ENCODE measurements at places on chromosomes 3 and 15. TPM values are rescaled to one million over a fixed set of nuclear protein-coding genes. Genes with fewer than 3 reads are reported as not detected.

SOX2 gene
- 8.7 TPM for total RNA-seq

GRCh38 chr15:25717457-25718168, 145.5 kb downstream of the ATP10A start:
- no peak overlapping the region for H3K27ac ChIP-seq
- DNase-seq: peak; percentile 20
- no peak overlapping the region for H3K4me3 ChIP-seq
- no peaks in the 10 kb centered on the region for H3K27me3 ChIP-seq
- peaks cover 4% of the 10 kb centered on the region for H3K4me1 ChIP-seq

DNA sequence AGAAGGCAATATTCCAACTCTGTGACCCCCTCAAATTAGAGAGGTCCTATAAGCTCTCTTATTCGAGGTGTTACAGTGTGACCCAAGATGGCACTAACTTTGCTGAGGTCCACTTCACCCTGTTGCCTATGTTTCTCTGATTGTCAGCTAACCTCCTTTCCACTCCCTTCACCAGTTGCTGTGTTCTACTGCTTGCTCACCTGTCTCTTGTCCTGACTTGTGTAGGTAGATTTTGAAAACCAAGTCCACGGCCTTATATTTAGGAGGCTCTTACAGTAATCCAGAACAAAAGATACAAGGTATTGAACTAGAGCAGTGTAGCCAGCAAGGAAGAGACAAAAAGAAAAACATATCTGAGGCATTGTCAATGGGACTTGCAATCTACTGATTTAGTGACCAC, 20.1 kb upstream of the GSK3B start:
- no peak overlapping the region for H3K4me3 ChIP-seq
- no peaks in the 10 kb centered on the region for H3K36me3 ChIP-seq
- H3K4me1 ChIP-seq: no peaks in the 10 kb centered on the region
- no peak overlapping the region for H3K27ac ChIP-seq
- no peak for DNase-seq

IQCF5 gene
- not detected for total RNA-seq

- no peaks in the 10 kb centered on the region for H3K4me1 ChIP-seq
- no peak for DNase-seq
- no peaks in the 10 kb centered on the region for H3K27me3 ChIP-seq
- no peak overlapping the region for H3K27ac ChIP-seq
These were observed 169.0 kb upstream of the SLC24A5 start for GRCh38 chr15:47951781-47952180.

GRCh38 chr3:52247409-52248164, 2.0 kb downstream of the PPM1M start:
- no peaks in the 10 kb centered on the region for H3K27me3 ChIP-seq
- no peak for DNase-seq
- peaks cover 3% of the 10 kb centered on the region for H3K4me1 ChIP-seq
- peaks cover 19% of the 10 kb centered on the region for H3K36me3 ChIP-seq

GRCh38 chr15:51089699-51090453, 4.8 kb downstream of the TNFAIP8L3 start:
- peaks cover 21% of the 10 kb centered on the region for H3K27me3 ChIP-seq
- no peak for DNase-seq
- H3K27ac ChIP-seq: no peak overlapping the region
- peaks cover 6% of the 10 kb centered on the region for H3K4me1 ChIP-seq
- no peak overlapping the region for H3K4me3 ChIP-seq
- no peaks in the 10 kb centered on the region for H3K36me3 ChIP-seq

GRCh38 chr15:89551550-89551949, 23.7 kb upstream of the TICRR start:
- H3K4me1 ChIP-seq: no peaks in the 10 kb centered on the region
- H3K36me3 ChIP-seq: no peaks in the 10 kb centered on the region
- no peak overlapping the region for H3K27ac ChIP-seq
- no peaks in the 10 kb centered on the region for H3K27me3 ChIP-seq
- H3K4me3 ChIP-seq: no peak overlapping the region
- DNase-seq: no peak

PIGX gene
- 20.3 TPM for total RNA-seq

DNA sequence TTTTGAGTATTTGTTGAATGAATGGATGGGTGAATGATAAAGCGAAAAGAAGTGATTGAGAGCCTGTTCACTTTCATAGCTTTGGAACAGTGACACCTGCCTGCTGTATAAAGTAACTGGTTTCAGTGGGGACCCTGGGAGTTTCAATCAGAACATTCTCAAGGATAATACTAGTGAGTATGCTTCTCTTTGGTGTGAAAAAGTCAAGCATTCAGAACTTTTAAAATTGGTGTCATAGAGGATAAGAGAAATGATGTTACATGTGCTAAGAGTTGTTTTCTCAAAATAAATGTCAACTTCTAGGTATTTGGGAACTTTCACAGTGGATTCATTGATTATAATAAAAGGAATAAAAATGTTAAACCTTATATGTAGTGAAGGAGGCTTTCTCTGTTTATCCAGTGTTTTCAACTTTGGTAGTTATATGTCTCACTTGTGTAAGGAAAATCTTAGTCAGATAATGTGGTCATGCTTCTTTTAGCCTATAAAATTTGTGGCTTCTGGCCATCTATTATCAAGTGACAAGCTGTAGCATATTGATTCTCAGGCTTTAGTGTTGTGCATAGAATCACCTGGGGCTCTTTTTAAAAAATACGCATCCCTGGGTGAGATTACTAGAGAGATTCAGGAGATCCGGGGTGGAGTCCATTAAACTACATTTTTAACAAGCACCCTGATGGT, 11.9 kb downstream of the LRCH3 start:
- H3K4me3 ChIP-seq: no peak overlapping the region
- no peak for DNase-seq
- H3K27me3 ChIP-seq: no peaks in the 10 kb centered on the region
- H3K36me3 ChIP-seq: no peaks in the 10 kb centered on the region
- H3K27ac ChIP-seq: no peak overlapping the region
- peaks cover 17% of the 10 kb centered on the region for H3K4me1 ChIP-seq

SAMD7 gene
- total RNA-seq: not detected

FOXL2 gene
- 0.14 TPM for total RNA-seq

GRCh38 chr3:13519006-13519791, 29.7 kb upstream of the FBLN2 start:
- DNase-seq: no peak
- H3K27me3 ChIP-seq: no peaks in the 10 kb centered on the region
- H3K36me3 ChIP-seq: no peaks in the 10 kb centered on the region
- H3K4me3 ChIP-seq: no peak overlapping the region
- peaks cover 9% of the 10 kb centered on the region for H3K4me1 ChIP-seq

DNA sequence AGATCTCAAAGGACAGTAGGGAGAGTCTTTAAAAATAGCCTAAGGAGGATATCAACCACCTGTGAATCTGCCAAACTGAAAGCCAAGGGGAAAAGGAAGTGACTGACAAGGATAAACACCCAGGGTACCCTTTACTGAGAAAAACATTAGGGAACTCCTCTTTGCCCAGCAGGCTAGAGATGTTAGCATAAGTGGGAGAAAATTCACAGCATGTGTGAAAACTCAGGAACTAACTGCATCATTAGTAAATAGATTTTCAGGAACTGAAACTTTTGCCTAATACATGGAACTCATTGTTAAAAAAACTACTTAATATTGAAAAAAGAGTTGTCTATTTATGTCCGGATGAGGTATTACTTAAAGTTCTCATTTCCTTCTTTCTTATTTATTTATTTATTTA, 375.5 kb downstream of the NTRK3 start:
- no peaks in the 10 kb centered on the region for H3K27me3 ChIP-seq
- no peak overlapping the region for H3K4me3 ChIP-seq
- no peaks in the 10 kb centered on the region for H3K4me1 ChIP-seq
- no peak for DNase-seq
- H3K27ac ChIP-seq: no peak overlapping the region

DNA sequence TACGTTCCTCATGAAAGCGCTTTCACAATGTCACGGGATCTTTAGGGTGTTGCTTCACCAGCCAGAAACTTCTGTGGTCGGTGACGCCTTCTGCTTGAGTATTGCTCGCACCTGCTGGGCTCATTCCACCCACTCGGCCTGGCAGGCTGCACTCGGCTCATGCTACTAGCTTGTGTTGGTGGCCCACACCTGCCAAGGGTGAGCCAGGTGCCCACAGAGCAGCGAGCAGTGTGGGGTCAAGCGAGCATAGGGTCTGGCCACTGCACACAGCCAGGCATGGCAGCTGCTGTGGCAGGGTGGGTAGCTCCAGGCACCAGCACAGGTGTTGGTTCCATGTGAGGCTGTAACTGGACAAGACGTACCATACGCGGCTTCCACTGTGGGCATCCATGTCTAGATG, 202.9 kb upstream of the CADM2 start:
- no peaks in the 10 kb centered on the region for H3K27me3 ChIP-seq
- H3K36me3 ChIP-seq: no peaks in the 10 kb centered on the region
- no peak for DNase-seq
- no peak overlapping the region for H3K4me3 ChIP-seq
- no peaks in the 10 kb centered on the region for H3K4me1 ChIP-seq
- H3K27ac ChIP-seq: no peak overlapping the region

GOLGA8T gene
- total RNA-seq: 0.80 TPM

DNA sequence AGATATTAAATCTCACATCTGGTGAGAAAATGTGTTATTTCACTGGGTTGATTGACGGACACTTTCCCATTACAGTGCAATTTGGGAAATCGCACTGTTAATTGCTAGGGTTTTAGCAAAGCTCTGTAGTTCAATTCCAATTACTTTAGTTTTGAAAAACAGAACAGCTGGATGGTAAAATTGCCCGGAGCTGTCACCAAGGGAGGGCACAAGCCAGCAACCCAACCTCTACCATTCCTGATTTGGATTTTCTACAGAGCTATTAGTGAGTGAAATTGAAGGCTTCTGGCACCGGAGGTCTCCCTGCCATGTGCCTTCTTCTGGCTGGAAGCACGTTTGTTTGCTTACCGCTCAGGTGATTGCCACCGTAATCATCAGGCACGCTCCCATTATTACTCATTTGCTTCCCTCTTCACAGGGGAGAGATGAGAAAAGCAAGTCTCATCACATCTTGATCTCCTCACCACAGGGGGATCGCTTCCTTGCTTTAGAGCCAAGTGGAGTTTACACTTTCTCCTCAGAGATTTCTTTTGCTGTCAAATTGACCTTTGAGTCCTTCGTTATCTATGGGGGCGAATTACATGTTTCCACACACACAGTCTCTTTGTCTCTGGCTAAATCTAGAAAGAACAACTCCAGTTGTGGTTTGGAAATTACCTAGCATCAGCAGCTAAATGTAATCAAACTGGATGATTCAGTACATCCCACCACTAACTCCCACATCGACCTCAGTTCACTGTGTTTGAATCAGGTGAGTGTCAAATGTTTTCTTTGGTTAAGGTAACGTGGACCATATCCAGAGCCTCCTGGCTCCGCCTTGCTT, 421.7 kb upstream of the GOLIM4 start:
- no peak overlapping the region for H3K27ac ChIP-seq
- H3K27me3 ChIP-seq: no peaks in the 10 kb centered on the region
- H3K36me3 ChIP-seq: no peaks in the 10 kb centered on the region
- DNase-seq: no peak

GRCh38 chr15:100355342-100355741, 13.6 kb upstream of the ADAMTS17 start:
- H3K4me1 ChIP-seq: peaks cover 3% of the 10 kb centered on the region
- no peak for DNase-seq
- H3K4me3 ChIP-seq: no peak overlapping the region
- H3K27ac ChIP-seq: no peak overlapping the region

- no peaks in the 10 kb centered on the region for H3K4me1 ChIP-seq
- no peak for DNase-seq
- H3K36me3 ChIP-seq: no peaks in the 10 kb centered on the region
- H3K27me3 ChIP-seq: no peaks in the 10 kb centered on the region
These were observed 48.1 kb upstream of the GK5 start for GRCh38 chr3:142273501-142273900.

- no peak for DNase-seq
- H3K27ac ChIP-seq: no peak overlapping the region
- H3K36me3 ChIP-seq: no peaks in the 10 kb centered on the region
These were observed 16.4 kb upstream of the ANKRD34C start for GRCh38 chr15:79265987-79266579.

DNA sequence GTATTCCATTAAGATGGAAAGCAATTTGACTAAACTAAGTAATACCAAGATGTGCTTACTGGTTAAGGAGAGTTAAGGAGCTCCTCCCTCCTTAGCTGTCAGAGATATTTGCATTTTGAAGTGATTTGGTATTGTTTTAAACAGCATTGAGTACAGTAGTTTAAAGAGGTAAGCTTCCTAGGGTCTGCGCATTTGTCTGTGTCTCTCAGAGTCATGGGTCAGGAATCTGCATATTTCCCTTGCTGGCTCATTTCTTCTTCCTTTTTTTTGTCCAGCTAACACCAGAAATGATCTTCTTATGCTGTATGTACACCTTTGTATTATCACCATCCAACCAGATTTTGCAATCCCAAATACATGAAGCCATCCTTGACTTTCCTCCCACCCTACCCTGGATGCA, 163.0 kb upstream of the BFSP2 start:
- H3K36me3 ChIP-seq: no peaks in the 10 kb centered on the region
- H3K4me1 ChIP-seq: peaks cover 18% of the 10 kb centered on the region
- no peaks in the 10 kb centered on the region for H3K27me3 ChIP-seq
- DNase-seq: no peak
- no peak overlapping the region for H3K4me3 ChIP-seq
- no peak overlapping the region for H3K27ac ChIP-seq

PLA2G4D gene
- not detected for total RNA-seq

DNA sequence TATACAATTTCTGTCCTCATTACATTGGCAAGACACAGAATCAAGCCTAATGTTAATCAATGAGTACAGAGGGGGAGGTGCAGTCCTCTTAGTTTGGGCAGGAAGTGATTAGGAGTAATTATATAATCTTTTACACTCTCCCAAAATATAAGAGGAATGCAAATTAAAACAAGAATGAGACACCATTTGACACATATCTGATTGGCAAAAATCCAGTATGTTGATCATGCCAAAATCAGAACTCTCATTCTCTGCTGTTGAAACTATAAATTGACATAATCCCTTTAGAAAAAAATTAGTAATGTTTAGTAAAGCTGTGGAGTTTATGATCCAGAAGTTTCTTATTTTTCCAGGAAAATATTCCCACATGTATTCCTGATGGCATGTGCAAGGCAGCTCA, 373.4 kb downstream of the EPHA6 start:
- H3K36me3 ChIP-seq: no peaks in the 10 kb centered on the region
- no peaks in the 10 kb centered on the region for H3K27me3 ChIP-seq
- H3K4me3 ChIP-seq: no peak overlapping the region
- no peak for DNase-seq

SST gene
- 3.0 TPM for total RNA-seq
